ENCODE measurements at places on chromosomes 11 and 22. TPM values are rescaled to one million over a fixed set of nuclear protein-coding genes. Genes with fewer than 3 reads are reported as not detected.

- no peak for DNase-seq
These were observed 15.0 kb downstream of the UBE2L6 start for GRCh38 chr11:57552479-57552878.

GRCh38 chr22:47716890-47717615, 954.6 kb downstream of the TBC1D22A start:
- no peak for DNase-seq

DNA sequence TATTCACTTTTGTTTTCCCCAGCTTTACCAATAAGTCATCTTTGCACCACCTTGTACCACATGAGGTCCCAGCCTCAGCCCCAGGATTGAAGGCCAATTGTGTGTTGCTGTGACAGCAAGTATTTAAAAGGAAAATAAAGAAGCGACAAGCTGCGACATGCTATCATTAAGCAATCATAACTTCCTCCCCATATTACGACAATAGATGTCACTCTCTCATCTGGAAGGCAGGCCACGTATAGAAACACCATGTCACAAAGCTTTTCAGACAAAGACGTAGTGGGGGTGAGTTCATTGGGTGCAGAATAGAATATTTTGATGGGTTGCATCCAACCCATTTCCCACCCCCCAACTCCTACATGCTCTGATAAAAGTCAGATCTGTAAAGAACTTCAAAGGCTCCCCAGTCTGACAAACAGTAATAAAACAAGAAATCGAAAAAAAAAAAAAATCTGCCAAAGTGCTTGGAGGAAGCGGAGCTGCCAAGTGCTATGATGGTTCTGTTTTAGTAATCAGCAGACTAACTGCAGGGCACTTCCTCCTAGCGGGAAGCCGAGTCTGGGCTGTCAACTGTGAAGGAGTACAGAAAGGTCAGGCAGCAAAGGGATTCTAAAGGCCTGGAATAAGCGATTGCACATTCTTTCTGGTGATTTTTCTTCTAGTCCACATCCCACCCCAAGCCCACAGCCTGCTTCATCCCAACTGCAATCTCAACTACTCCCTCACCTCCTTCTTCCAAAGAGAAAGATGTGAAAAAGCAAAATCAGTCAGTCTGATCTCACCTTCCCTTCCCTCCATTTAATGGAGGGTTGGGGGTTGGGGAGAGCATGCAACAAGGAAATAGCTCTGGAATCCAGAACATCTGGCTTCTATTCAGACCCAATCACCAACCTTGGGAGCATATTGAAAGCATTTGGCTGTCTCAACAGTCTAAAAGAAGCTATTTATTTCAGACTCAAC, 131.4 kb upstream of the UBASH3B start:
- peak; percentile 56 for DNase-seq

- no peak for DNase-seq
These were observed 87.9 kb downstream of the AMBRA1 start for GRCh38 chr11:46505741-46506482.

DNA sequence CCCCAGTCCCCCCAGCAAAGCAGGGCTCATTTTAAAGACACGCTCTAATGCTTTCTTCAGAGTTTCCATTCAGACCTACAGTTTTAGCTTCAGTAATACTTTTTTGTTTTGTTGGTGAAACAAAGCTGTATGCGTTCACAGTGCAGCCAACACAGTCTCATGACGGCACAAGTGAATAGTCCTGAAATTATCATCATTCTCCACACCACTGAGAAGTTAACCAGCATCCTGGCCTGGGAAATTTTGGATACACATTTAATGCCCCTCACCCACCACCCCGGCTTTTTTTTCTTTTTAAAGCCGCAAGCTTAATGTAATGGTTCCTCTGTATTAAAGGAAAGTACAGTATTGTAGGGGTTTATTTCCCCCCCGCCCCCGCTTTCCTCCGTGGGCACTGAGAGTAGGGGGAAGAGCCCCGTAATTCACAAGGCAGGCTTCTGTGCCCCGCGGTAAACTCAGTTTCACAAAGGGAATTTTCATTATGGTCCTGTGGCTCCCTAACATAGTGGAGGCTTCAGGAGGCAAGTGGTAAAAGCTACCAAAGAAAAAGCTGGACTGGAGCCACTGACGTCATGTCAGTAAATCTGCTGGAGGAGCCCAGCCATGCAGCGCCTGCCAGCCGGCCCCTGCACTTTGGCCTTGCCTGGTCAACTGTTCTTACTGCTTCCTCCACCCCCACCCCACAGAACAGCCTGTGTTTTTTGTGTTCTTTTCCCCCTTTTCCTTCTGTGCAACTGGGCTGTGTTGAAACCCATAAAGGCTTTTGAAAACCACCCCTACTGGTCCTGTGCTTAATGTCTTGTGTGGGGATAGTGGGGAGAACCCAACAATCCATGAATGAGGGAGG, 18.2 kb downstream of the TEAD1 start:
- DNase-seq: no peak

DNA sequence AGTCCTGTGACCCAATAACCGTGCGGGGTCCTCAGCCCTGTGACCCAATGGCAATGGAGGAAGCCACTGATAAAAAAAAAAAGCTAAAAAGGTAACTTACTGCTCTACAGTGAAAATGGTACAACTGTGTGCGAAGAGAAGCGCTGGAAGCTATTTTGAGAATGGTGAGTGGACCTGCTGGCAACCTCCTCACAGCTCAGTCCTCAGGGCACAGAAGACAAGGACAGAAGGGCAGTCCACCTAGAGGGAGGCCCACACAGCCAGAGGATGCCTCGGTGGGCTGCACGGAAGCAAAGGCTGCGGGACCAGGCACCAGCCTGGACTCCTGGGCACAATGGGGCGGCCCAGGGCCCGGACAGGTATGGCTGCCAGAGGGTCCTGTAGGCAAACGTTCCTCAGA, 35.6 kb downstream of the BRD1 start:
- DNase-seq: no peak

- DNase-seq: no peak
These were observed 107.8 kb downstream of the CD44 start for GRCh38 chr11:35246745-35247144.

GRCh38 chr11:6404342-6405051, 14.2 kb downstream of the SMPD1 start:
- no peak for DNase-seq

DNA sequence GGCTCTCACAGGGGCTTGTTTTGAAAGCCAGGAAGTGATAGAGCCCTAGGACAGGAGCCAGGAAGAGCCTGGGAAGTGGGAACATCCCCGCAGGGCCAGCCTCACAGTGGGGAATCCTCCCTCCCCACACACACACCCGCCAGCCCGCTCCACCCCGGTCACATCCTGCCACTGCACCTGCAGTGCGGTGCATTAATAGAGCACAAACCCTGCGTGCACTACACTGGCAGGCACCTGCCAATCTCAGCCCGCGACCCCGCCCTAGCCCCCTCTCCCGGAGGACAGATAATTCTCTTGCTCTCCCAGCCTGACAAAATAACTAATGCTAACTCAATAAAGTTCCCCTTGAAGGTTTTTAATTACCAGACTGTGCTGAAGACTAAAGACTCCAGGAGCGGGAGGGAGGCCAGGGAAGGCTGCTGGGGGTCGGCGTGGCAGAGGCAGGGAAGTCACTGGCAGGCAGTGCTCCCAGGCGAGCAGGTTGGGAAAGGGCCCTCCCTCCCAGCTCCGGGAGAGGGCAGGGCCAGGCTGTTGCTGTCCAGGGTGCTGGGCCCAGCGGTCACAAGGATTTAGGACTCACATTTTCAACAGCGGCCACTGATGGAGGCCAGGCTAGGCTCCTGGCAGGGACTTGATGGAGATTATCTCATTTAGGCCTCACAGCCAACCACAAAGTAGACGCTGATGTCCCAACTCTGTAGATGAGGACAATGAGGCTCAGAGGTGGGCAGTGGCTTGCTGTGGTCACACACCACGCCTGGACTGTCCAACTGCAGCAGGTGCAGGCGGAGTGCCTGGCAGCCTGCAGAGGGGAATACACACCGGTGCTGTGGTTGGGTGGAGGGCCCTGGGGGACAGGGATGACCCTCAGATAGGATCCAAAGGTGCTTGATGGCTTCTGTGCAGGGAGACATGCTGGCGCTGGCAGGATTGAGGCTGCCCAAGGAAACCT, 23.9 kb upstream of the TCF20 start:
- peak; percentile 91 for DNase-seq

DNA sequence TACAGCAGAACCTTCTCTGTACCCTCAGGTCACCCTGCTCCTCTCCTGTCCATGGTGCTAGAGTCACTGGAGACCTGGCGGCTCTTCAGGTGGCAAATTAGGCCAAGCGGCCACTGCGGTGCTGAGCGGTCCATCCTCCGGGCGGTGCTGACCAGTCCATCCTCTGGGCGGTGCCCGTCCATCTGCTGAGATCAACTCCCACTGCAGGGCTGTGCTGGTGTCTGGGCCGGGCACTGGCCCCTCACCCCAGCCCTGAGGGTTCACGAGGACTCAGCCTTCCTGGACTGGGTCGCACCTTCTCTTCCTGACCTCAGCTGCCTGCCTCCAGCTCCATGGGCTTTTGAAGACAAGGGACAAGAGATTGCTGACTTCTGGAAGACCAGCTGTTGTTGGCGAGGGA, 782.9 kb downstream of the BRD1 start:
- DNase-seq: no peak

DNA sequence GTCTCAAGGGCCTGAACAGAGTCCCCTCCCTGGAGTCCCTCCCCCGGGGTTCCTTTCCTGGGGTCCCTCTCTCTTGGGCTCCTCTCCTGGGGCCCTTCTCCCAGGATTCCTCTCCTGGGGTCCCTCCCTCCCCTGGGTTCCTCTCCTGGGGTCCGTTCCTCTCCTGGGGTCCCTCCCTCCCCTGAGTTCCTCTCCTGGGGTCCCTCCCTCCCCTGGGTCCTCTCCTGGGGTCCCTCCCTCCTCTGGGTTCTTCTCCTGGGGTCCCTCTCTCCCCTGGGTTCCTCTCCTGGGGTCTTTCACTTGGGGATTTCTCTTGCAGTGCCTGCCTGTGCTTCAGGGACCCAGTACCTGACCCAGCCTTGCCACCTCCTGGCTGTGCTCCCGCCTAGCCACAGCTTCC, 386.1 kb downstream of the TBC1D22A start:
- no peak for DNase-seq

GRCh38 chr11:134781380-134781866, 369.4 kb upstream of the B3GAT1 start:
- no peak for DNase-seq

DNA sequence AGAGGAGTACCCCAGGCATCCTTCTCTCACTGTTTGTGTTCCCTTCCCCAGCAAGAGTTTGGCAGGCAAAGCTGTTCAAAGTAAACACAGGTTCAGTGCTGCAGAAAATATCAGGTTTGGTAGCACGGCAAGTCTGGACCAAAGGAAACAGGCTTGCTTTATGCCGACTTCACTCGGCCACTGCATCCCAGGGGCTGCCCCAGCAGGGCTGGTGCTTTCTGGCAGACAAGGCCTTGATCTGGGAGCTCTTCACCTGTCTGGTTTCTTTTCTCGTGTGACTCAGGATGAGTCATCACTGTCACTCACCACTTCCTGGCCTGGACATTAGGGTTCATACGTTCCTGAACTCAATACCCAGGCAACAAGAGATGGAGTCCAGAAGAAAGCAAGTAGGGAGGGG, 52.6 kb upstream of the NAV2 start:
- no peak for DNase-seq

- no peak for DNase-seq
These were observed 55.1 kb upstream of the PDGFD start for GRCh38 chr11:104219096-104219495.

- no peak for DNase-seq
These were observed 40.6 kb downstream of the TRMU start for GRCh38 chr22:46376111-46376510.

Gene DRD4
- total RNA-seq: 6.2 TPM

Gene PATE2
- total RNA-seq: 0.44 TPM

Gene BEST1
- 0.24 TPM for total RNA-seq

Gene CTSW
- not detected for total RNA-seq

Gene MIOX
- total RNA-seq: 1.4 TPM

Gene PHF21B
- total RNA-seq: 60.3 TPM

Gene WT1
- total RNA-seq: 0.15 TPM
